ENCODE measurements at places on chromosomes 1 and 21.
A peak's percentile ranks its signal among the peaks of the same experiment; 100 is the strongest.

- DNase-seq = no peak
Observed at GRCh38 chr1:12585536-12585935, 32.5 kb downstream of the DHRS3 start.

DNA sequence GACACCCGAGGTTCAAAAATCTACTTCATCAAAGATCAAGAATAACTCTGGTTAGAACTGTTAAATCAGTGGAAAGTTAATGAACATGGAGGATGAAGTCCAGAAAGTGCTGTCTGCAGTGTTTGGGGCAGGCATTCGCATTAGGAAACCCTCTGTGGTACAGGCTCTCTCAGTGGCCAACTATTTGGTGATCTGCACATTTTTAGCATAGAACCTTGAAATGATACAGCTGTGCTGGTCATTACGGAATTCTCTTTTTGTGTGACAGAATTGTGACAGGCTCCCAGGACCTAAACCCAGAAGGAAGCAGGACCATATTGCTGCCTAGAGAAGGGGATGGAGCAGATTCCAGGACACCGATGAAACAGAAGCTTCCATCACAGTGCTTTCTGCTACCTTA, 89.0 kb downstream of the SLC45A1 start:
- DNase-seq = no peak

- DNase-seq = peak; percentile 94
Observed at GRCh38 chr1:155499953-155500639, 62.5 kb downstream of the ASH1L start.

DNA sequence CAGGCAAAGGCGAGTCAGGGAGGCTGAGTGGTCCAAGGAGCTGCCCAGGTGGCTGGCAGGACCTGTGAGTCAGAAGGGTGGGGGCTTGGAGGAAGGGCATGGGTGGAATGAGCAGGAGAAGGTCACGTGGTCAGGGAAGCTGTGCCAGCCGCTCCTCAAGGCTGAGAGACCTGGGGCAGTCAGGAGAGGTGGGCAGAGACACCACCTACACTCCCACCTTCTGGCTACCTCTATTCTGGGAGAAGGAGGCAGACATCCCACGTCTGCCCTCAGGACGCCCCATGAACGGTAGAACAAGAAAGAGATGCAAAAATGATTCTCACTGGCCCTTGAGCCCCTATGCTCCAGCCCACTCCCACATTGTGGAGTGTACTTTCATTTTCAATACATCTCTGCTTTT, 151.8 kb upstream of the RAB4A start:
- DNase-seq = no peak

DNA sequence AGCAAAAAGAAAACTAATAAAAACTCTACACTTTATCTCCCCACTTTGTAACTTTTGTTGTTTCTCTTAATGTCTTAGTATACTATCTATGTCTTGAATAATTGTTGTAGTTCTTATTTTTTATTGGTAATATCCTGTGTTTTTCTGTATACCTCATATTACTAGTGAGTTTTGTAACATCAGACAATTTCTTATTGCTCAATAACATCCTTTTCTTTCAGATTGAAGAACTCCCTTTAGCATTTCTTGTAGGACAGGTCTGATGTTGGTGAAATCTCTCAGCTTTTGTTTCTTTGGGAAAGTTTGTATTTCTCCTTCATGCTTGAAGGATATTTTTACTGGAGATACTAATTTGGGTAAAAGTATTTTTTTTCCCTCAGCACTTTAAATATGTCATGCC, 79.8 kb upstream of the LRRC8B start:
- no peak for DNase-seq

DNA sequence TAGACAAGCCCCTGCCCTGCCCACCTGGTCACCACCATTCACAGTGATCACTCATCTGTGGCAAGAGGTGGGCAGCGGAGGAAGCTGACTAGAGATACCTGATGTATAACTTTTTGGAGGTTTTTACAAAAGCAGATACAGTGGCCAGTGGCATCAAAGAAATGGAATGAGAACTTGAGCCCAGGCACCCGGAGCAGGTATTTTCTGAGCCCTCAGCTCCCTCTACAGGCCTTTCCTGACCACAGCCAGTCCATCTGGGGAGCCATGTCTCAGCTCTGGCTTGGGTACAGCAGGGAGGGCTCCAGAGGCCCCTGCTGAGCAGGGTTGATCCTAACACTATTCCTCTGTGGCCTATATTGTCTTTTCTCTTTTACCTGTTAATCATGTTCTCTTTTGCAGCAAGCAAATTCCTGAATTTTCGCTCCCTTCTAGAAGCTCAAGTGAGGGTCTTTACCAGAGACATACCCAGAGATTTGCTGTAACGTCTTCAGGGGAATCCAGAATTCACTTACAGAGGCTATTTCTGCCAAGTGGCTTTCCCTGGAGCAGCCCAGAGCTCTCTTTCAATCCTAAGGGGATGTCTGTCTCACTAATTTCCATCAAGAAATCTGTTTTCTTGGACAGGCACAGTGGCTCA, 27.3 kb downstream of the GPR157 start:
- DNase-seq = peak; percentile 62

GRCh38 chr1:79595931-79596330, 589.4 kb upstream of the ADGRL4 start:
- no peak for DNase-seq

DNA sequence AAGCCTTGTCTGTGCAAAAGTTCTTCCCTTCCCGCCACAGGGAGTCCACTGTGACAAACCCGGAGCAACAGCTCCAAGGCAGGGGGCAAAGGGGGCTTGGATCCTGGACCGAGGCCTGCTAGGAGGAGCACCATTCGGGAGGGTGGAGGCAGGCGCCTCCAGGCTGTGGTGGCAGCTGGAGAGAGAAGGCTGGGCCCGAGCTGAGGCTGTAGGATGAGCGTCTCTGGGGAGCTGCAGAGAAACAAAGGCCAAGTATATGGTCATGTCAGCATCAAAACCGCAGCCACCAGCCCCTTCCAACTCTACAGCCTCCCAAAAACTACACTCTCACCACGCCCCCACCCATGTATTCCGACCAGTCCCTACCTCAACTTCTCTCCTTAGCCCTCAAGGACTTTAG, 579 bp downstream of the SH3BP5L start:
- DNase-seq = no peak

- DNase-seq = no peak
Observed at GRCh38 chr1:57357462-57357861, 66.4 kb downstream of the DAB1 start.

- DNase-seq = no peak
Observed at GRCh38 chr1:6496365-6496721, 4.9 kb upstream of the PLEKHG5 start.

GRCh38 chr1:206698011-206698410, 13.3 kb downstream of the MAPKAPK2 start:
- DNase-seq = no peak

- DNase-seq = peak; percentile 94
Observed at GRCh38 chr1:52697795-52698674, at the start of gene COA7. Gene COA7 (minus strand): TSS chr1:52698347. CDS start chr1:52698326, 21 bp downstream.

- peak; percentile 59 for DNase-seq
Observed at GRCh38 chr1:67489643-67490042, 59.4 kb upstream of the SERBP1 start.

GRCh38 chr1:34781071-34781843, at the start of gene GJB3:
Gene GJB3 (plus strand): TSS chr1:34781214. CDS start chr1:34784763, 3,549 bp downstream.
- DNase-seq = no peak

GRCh38 chr1:222750651-222751050, 13.6 kb downstream of the FAM177B start:
- DNase-seq = no peak

DNA sequence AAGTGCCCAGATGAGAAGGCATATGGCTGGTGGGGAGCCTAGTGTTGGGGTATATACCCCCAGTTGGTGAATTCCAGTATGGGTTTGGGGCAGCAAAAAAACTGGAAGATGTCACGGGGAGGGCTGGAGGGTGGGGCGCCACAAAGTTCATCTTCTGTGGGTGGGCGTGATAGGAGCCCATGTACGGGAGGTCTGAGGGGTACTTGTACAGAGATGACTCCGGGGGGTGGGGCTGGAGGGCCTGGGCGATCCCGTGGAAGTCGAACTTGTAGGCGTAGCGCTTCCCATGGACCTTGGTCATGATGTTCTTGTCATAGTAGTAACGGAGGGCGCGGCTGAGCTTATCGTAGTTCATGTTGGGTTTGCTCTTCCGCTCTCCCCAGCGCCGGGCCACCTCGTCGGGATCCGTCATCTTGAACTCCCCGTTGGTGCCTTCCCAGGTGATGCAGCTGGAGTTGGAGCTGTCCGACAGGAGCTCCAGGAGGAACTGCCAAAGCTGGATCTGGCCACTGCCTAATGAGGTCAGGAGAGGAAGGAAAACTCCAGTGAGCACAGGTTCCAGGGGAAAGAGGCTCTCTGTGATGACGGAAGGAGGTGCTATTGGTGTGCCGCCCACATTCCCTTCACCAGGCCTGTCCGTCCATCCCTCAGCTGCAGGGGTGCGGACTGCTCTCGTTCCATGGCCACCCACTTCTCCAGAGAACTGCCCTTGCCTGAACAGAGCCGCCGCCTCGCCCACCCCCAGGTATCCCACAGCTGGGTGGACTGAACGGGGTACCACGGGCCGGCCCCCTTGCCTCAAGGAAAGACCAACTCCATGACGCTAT, 114.7 kb downstream of the ERG start:
- DNase-seq = no peak

- DNase-seq = no peak
Observed at GRCh38 chr1:196355206-196355786, 252.9 kb downstream of the KCNT2 start.

GRCh38 chr1:234603221-234604204, 6.5 kb downstream of the IRF2BP2 start:
- DNase-seq = peak; percentile 13

- DNase-seq = no peak
Observed at GRCh38 chr1:119771770-119772169, 3.1 kb upstream of the HMGCS2 start.

GRCh38 chr1:200081969-200082245, 54.4 kb downstream of the NR5A2 start:
- DNase-seq = no peak

- no peak for DNase-seq
Observed at GRCh38 chr1:117017062-117017461, 15.5 kb downstream of the CD101 start.

GRCh38 chr1:204640578-204640977, 45.0 kb downstream of the LRRN2 start:
- no peak for DNase-seq

GRCh38 chr1:8201331-8201861, 116.5 kb upstream of the SLC45A1 start:
- no peak for DNase-seq

DNA sequence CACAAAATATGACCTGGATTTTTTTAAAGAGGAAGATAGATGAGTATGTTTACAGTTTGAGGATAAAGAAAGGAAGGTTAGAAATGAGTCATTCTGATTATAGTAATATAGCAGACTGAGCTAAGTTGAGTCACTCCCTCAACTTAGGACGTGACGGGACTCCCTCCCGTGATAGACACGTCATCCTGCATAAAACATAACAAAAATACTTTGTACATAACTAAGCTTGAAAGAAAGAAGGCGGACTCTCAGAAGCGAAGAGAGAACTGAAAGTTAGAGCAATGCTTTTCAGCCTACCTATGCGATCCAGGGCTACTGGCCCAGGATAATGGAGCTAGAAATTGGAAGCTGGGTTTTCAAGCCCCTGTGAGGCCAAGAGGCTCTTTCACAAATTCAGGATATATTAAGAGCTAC, 53.0 kb upstream of the DESI2 start:
- no peak for DNase-seq

GRCh38 chr1:163674236-163674635, 352.5 kb downstream of the NUF2 start:
- no peak for DNase-seq

DNA sequence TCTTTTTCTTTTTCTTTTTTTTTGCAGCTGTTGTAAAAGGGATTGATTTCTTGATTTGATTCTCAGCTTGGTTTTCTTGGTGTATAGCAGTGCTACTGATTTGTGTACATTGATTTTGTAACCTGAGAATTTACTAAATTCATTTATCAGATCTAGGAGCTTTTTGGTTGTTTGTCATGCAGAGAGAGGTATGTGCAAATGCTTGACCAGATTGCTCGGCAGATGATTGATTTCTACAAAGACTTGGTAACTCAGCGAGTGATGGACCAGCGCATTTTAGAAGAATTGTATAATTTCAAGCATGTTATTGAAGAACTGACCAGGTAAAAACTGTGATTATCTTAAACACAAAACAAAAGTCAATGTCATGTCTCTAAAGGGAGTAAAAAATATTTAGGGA, 27.9 kb downstream of the AXDND1 start:
- DNase-seq = no peak

GRCh38 chr21:8991088-8991907, 1530.1 kb upstream of the TPTE start:
- DNase-seq = no peak

DNA sequence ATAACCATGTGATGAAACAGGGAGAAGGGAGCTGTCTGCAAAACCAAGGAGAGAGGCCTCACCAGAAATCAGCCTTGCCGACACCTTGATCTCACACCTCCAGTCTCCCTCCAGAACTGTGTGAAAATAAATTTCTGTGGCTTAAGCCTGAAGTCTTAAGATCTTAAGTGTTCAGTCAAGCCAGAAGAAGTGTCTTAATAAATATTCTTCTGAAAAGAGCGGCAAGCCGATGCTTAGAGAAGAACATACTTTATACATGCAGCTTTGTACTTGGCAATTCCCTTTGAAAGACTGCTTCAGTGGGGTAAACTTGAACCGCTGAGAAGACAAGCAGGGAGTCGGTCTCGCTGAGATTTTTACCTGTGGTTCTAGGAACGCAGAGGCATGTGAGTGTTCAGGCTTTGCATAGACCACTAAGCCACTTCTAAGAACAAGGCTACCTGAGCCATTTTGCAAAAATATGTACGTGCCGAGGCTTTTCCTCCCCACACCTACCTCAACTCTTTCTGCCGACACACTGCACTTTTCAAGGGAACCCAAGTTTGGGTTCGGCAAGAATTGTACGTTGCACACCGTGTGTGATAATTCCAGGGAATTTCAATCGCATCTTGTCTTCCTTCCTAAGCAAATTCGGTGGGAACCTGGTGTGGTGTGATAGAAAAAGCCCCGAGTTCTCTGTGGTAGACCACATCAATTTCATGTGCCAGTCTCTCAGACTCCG, 3.4 kb downstream of the RUNX1 start:
- no peak for DNase-seq

DNA sequence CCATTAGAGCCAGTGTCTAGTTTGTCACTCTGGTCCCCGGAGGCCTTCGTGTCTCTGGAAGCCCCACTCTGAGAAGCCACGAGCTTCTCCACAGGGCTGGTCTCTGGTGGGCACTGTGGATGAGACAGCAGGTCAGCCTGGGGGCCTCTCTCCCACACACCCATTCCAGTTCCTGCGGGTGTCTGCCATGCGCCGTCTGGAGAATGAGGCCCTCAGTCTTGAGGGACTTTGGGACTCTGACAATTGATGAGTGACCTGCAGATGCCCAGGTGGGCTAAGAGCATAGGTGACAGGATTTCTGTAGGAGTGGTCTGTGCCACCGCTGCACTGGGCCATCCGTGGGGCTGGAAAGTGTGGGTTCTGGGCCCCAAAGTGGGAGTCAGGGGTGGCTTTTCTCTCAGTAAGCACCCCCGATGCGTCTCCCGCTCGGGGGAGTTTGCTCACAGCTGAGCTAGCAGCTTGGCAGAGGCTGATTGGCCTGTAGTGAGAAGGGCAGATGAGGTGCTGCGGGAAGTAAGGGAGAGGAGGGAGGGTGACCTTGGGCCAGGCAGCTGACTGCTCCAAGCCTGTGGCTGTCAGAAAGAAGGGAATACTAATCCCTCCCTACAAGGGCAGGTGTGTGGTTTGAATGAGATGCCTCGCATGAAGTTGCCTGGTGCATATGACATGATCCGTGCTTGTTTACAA, 26.4 kb downstream of the LHX4 start:
- peak; percentile 43 for DNase-seq

Data from NCI-H1417 (cell line).